ENCODE measurements at places on chromosomes 1 and 21.

DNA sequence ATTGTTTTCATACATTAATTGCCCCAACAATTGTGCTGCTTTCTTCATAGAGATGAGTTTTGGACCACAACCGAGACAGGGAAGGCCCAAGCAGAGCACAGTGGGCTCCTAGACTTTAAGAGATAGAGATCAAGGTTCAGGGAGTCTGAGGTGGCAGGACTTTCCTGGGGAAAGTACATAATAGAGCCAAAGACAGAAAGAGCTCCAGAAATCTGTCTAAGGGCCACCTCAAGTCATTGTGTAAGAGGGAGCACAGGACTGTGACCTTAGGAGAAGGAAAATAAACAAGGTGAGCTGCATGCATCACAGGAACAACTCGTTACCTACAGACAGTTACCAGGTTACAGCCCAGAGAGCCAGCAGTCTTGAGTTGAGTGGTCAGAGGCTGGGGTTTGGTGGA is 41.3 kb upstream of the CR2 start:
- no peak for DNase-seq

- DNase-seq, result no peak
These were observed 157.2 kb upstream of the COL11A1 start for GRCh38 chr1:103265551-103265950.

DNA sequence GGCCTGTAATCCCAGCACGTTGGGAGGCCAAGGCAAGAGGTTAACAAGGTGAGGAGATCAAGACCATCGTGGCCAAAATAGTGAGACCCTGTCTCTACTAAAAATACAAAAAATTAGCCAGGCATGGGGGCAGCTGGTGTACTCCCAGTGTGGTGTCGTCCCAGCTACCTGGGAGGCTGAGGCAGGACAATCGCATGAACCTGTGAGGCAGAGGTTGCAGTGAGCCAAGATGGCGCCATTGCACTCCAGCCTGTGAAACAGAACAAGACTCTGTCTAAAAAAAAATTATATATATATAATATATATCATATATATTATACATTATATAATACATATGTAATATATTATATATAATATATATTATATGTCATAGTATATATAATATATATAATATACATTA is 249.2 kb upstream of the TPTE start:
- DNase-seq, result no peak

DNA sequence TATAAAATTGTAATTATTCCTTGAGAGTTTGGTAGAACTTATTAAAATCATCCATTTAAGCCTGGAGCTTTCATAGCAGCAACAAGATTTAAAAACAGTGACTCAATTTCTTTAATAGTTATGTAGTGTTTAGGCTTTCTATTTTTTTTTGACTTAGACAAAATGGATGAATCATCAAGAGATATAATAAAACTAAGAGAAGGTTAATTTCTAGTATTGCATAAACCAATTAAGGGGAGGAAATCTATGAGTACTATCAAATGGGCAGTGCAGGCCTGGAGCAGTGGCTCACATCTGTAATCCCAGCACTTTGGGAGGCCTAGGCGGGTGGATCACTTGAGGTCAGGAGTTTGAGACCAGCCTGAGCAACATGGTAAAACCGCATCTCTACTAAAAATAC is 416.3 kb upstream of the USP24 start:
- DNase-seq, result no peak

GRCh38 chr1:49106445-49106844 is 329.8 kb upstream of the BEND5 start:
- DNase-seq, result no peak

DNA sequence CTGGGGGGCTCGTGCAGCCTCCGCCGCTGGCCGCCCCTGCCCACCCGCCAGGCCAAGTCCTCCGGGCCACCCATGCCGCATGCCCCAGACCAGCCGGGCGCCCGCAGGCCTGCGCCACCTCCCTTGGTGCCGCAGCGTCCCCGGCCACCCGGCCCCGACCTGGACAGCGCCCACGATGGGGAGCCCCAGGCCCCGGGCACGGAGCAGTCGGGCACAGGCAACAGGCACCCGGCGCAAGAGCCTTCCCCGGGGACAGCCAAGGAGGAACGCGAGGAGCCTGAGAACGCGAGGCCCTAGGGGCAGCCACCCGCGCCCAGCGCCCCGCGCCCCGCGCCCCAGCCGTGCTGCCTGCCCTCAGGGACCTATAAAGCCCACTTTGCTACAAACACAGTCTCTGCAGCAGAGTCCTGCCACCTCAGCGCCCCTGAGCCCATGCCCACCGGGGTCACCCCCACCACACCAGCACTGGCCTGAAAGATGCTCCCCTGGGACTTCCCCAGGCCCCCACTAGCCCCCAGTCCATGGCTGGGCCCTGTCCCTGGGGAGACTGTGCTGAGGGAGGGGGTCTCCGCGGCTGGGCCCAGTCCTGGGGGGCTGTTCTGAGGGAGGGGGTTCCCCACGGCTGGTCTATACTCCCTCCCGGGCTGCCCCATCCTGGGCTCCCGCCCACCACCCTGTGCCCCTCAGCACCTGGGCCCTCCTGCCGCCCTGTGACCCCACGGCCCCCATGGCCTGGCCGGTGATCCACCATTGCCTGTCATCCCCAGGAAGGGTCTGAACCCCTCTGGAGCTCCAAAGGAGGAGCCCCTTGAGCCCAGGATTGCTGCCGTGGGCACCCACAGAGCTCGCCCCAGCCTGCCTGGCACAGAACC is 8.6 kb downstream of the TNFRSF18 start:
- no peak for DNase-seq

GRCh38 chr1:58739856-58740466 is 40.1 kb upstream of the MYSM1 start:
- peak; percentile 69 for DNase-seq

DNA sequence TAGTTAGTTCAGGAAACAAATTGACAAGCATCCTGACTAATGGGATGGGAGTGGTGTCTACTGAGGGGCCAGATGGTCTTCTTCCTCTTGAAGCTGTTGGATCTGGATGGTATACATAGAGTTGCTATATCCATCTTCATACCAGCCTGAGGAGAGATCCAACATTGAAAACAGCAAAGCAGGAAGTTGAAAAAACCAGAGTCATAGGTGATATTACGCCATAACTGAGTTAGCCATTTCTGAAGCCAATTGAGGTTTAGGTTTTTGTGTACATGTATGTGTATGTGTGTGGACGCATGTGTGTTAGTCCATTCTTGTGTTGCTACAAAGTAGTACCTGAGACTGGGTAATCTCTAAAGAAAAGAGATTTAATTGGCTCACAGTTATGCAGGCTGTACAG is 2.3 kb upstream of the TSPAN2 start:
- no peak for DNase-seq

GRCh38 chr1:36842448-36842847 is 191.9 kb downstream of the GRIK3 start:
- no peak for DNase-seq

DNA sequence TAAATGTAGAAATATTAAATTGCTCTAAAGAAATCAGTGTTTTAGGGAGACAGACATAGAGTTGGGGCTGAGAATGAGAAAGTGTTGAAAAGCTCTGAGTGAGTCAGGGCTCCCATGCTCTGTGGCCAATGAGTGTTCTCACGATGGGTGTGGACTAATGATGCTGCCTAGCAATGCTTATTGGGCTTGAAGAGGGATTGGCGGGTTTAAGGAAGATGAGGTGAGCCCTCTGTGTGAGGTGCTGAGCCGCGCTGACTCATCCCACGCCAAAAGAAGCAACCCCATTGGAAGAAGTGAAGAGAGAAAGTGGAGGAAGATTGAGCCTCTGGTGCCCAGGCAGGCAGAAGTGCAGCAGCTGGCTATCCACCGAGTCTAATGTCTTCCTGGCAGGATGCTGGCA is 65.1 kb upstream of the DPT start:
- DNase-seq, result no peak

- no peak for DNase-seq
These were observed 68.3 kb downstream of the SYF2 start for GRCh38 chr1:25163986-25164385.

- DNase-seq, result no peak
These were observed 83.2 kb downstream of the PLXNA2 start for GRCh38 chr1:208161005-208161404.

DNA sequence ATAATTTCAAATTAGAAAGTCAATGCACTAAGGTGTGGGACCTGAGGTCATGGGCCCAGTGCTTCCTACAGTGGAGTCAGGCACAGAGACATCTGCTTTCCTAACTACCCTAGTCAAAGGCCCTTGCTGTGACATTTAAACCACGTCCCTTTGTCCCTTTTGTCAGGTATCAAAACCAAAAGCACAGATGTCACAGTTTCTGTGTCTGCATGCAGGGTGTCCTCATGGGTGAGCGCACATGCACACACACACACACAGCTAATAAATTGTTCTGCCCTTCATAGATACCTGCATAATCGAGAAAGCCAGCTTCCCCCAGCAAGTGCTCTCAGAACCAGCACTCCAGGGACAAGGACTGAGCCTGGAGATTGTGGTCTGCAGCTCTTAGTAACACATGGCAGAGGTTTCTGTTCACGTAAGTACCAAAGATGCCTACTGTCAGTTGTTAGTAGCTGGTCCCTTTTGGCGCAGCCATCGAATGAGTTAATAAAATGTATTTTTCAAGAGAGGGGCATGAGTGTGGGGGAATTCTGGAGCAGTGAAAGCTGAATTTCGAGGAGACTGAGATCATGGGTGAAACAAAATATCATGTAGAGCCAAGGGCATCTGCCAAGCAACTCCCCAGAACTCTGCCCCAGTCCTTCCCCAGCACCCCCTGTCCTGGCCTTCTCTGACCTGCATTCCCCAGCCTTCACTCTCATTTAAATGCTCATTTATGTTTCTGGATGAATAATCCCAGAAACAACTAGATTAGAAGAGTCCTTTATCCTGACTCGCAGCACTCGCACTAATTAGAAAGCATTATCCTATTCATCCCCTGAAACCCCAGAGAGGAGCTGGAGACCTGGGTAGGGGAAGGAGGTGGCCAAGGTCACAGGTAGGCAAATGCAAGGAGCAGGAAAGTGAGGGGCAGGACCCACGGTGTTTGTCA is 25.5 kb downstream of the TNR start:
- DNase-seq, result no peak

DNA sequence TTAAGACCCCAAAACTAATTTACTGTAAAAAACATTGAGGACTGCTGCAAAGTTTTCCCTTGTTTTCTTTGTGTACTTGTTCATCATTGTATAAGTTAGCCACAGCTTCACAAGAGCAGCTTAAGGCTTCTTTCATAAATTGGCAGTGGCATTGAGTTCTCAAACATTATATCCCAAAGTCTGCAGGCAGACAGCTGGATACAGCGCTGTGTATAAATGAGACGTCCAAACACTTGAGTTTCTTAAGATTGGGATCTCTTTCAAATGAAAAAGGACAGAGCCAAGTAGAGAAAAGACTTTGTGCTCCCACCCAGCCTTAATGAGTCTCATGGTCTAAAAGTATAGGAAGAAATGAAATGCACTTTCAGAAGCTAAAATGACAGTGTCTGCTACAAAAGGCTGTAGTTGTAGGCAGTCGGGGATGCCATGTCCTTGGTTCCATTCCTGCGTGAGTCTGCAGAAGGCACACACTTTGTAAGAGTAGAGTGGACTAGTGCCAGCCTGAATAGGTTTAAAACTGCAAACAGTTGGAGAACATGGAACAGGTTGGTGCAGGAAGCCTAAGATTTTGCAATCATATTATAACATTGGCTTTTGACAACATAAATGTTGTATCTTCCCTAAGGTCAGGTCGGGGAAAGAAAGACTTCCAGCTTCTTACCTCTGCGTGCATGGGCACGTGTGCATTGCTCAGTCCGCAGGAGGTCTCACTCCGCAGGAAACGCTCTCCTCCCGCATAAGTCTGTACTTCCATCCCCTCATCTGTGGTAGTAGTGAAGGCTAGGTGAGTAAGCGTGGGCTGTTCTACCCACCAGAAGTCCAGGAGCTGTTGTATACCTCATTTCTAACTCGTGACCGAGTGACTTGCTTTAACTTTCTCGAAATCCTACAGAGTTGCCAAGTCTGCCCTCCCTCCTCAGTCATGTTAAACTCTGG is 94.4 kb downstream of the CD247 start:
- no peak for DNase-seq

- DNase-seq, result no peak
These were observed 302.1 kb upstream of the SPAG17 start for GRCh38 chr1:118487091-118487490.

DNA sequence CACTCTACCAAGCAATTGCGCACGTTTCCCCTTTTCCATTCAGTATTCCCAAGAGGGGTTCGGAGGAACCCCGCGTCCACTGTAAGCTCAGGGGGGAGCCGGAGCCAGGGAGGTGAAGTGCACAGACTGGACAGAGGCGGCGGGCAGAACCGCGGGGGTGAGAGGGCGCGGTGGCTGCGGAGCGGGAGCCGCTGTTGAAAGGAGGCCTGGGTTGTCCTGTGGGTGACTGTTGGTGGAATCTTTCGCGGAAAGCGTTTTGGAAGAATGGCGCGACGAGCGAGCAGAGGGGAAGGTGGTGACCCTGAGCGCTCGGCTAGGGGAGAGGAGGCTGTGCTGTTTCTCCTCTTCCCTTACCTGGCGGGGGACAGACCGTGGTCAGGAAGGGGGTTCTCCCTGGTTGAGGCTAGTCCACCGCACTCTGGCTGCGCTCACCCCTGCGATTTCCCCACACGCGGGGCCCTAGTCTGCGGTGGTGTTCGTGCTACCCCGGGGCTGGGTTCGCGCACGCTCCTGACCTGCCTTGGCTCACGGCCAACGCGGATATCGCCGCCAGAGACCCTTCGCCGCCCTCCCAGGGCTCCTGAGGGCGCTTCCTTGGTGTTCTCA is 92.8 kb downstream of the PRKAB2 start:
- DNase-seq, result no peak

Data from cerebellum (tissue), 4 donors.